ENCODE measurements at places on chromosomes 11 and 22.

GRCh38 chr22:33850193-33850592 is 70.1 kb downstream of the LARGE1 start:
- no peak for DNase-seq

DNA sequence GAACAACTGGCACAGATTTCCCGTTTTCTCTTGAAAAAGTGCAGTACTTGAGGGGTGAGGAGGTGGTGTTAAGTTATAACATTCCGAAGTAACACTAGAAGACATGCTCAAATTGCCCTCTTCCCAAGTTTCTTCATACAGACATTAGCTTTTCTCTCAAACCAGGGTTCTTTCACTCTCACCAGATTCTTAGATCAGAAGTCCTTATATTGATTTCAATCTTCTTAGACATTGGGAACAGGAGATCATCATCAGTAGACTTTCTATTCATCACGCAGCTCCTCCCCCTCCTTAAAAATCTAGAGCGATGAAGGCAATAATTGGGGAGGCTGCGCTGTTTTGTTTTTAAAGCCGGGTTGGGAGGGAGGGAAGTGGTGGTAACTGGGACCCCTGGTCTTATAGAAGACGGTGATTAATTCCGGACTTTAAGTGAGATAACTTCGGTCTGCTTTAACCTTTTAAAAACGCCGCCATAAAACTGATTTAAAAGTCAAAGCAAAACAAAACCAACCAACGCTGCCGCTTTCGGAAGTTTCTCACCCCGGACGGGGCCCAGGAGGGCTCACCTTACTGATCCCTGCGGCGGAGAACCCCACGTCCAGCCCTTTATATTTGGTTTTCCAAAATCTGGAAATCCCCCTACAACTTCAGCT is 665 bp downstream of the USP28 start:
- no peak for DNase-seq

GRCh38 chr11:69574608-69575255 is 66.2 kb upstream of the CCND1 start:
- no peak for DNase-seq

GRCh38 chr11:89521792-89522191 is 30.6 kb upstream of the NOX4 start:
- DNase-seq: no peak

DNA sequence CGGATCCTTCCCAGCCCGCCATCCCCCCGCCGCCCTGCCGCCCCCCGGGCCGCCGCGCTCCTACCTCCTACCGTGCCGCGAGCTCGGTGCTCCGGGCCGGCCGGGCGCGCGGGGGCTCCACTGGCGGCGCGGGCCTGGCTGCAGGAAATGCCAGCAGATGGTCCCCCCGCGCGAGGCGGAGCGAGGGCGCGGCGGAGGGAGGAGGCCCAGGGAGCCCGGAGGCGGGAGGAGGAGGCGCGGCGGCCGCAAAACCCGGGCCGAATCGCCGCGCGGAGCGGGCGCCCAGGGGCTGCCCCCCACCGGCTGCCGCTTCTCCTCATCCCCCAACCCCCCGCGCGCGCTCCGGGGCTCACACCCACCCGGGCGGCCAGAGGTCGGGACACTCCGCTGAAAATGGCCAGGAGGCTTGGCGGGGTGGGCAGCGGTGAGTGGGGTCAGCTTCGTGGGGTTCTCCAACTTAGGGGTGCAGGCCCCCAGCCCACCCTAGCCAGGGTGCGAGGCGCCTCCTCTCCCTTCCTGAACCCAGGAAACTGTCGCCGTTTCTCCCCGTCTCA is at the start of gene OSBPL5:
OSBPL5 (minus strand) TSS at position 159 of the 554 bp plus-strand sequence. CDS start 36,162 bp downstream, outside the sequence.
- DNase-seq: peak; percentile 10

- no peak for DNase-seq
Observed at GRCh38 chr11:113723787-113724186, 17.7 kb upstream of the TMPRSS5 start.

- no peak for DNase-seq
Observed at GRCh38 chr22:47592791-47593190, 830.3 kb downstream of the TBC1D22A start.

DNA sequence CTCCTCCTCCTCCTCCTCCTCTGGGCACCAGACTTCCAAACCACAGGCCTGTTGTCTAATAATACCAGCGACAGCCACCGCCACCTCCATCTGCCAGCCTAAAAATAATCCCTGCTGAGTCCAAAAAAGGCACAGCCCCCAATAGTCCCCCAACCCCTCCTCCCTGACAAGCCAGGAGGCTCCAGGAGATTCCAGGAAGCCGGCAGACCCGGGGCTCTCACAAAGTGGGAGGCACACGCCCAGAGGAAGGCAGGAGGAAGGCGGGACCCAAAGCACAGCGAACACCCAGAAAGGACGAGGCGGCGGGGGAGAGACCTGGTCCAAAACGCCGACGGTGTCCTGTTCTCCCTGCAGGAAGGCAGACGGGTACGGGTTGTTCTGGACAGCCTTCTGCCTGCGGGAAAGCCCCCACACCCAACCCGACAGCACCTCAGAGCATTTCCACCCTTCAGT is 5.9 kb downstream of the IGSF9B start:
- DNase-seq: no peak

- no peak for DNase-seq
Observed at GRCh38 chr11:70736937-70737640, 338.8 kb downstream of the CTTN start.

GRCh38 chr11:15034687-15035267 is 38.6 kb upstream of the CALCB start:
- DNase-seq: no peak

- no peak for DNase-seq
Observed at GRCh38 chr11:57459164-57460021, 935 bp upstream of the RTN4RL2 start.

- no peak for DNase-seq
Observed at GRCh38 chr22:35739931-35740380, 22.3 kb downstream of the APOL5 start.

DNA sequence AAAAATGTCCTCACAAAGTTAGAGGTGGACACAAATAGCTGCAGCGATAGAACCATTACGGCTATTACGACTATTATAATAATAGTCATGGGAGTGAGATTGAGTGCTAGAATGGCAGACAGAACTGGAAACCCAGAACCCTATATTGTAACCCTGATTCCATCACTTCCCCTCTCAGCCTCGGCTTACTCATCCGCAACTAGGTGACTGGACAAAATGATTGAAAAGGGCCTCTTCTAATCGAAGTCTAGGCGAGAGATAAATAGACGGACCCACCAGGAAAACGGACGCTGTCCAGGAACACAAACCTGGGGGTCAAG is 629 bp downstream of the PSMA1 start:
- peak; percentile 6 for DNase-seq

DNA sequence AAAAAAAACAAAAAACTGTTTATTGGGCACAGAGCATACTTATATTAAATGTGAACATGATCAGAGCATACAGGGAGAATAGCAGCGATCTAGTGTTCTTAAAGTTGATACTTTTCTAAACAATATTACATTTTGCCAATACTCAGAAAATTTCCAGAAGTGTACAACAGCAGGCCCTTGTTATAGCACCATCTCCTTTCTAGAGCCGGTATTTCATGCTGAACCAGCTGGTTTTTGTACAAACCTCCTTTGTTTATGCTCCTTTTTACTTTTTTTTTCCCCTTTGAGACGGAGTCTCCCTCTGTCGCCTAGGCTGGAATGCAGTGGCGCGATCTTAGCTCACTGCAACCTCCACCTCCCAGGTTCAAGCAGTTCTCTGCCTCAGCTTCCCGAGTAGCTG is 90.7 kb downstream of the PPP6R3 start:
- no peak for DNase-seq

DNA sequence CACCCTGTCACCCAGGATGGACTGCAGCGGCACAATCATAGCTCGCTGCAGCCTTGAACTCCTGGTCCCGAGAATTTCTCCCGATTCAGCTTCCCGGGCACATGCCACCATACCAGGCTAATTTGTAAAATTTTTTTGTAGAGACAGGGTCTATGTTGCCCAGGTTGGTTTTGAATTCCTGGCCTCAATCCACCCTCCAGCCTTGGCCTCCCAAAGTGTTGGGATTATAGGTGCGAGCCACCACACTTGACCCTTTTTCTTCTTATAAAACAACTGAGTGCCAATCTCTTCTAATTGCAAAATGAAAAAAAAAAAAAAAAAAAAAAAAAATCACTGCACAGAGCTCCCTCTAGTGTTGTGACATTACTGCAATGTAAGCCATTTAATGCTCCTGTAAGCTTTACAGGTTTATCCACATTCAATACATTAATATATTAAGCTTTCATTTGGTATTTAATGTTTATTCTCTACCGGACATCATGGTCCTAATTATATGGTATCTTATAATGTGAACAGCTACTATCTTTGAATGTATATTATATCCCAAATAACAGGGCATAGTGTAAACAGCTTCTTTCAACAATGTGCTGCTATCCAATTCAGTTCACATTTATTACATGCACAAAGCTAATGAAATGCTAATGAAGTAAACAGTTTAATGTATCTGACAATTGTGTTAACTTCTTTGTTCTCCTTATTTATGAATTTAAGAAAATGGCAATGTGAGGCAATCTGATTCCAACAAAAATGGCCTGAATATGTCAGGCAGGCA is 44.6 kb downstream of the COPB1 start:
- DNase-seq: no peak

DNA sequence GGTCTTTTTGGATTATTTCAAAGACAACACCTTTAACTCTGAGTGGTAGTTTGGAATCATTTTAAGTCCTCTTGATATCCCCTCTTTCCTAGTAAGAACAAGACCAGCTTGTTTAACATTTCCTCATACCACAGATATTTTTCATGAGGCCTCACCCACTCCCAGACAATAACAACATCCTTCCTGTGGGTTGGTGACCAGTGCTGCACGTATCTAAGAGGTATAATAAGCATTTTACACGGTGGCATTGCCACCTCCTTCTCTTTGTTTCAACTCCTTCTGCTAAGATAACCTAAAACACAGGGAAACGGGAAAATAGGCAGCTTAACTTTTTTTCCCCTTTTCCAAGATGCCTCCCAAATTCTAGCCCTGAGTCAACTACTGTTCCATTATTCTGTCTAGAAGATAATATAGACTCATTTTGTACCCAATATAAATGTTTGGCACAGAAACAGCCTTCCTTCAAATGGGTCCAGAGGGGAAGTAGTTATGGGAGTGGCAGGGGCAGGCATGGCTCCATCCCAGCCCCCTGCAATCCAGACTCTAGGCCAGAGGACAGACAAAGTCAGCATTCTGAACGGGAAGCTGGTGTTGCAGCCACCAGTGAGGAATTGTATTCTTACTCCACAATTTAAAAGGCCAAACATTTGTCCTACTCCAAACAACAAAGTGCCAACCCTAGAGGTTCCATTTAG is 28.5 kb downstream of the MAML2 start:
- no peak for DNase-seq

DNA sequence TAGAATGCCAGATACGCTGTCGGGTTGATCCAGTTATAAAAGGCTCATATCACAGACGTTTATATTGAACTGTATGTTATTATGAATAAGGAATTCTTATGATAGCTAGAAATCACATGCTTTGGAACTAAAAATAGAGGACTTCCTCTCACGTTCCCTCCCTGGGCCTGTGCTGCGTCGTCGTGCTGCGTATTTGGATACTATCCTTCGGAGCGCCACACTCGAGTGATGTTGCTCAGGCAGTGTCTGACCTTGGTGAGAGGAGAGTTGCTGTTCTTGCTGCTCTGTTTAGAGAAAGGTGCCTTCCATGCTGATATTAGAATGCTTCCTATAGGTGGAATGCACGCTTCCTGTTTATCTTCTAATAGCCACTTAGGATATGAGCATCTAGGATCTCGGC is 20.2 kb upstream of the ST14 start:
- no peak for DNase-seq

DNA sequence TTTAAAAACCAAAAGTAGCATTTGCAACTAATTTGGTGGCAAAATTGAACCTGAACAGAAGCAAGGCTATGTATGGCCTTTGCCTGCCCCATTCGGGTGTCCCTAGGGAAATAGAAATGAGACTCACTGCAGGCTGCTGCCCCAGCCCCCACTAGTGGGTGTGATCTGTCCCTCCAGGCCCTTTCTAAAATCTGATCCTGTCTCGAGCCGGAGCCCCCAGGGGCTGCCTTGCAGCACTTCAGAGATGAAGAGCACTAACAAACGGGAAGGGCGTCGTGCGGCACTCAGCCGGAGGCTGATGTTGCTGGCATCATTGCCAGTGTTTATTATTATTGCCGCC is 43.2 kb downstream of the CD82 start:
- no peak for DNase-seq

- no peak for DNase-seq
Observed at GRCh38 chr11:65212226-65212801, 30.6 kb downstream of the CAPN1 start.
